Spleen (tissue), 13 donors: ENCODE measurements at places on chromosomes 12 and 14.

DNA sequence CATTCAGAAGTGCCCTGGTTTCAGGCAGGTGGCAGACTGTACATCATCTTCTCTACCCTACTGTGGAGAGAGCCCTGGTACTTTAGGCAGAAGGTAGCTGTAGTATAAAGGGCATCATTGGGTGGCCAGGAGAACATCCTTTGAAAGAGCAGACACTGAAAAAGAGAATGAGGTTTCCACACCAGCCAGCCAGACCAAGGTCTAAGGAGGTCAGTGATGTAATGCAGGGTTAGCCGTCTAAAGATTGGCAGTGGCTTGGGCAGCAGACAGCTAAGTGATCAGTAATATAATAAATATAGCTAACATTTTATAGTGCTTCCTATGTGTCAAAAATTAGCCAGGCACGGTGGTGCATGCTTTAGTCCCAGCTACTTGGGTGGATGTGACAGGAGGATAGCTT lies 12.0 kb downstream of the ZBTB25 start:
- DNase-seq = no peak

- no peak for DNase-seq
Measured at GRCh38 chr14:105304565-105304964, 3.8 kb upstream of the BRF1 start.

- DNase-seq = no peak
Measured at GRCh38 chr14:72714871-72715214, 179.1 kb downstream of the DPF3 start.

- no peak for DNase-seq
Measured at GRCh38 chr12:10847744-10848143, 1.5 kb downstream of the PRR4 start.

GRCh38 chr14:20834899-20835298 lies 32.3 kb upstream of the RNASE1 start:
- no peak for DNase-seq

DNA sequence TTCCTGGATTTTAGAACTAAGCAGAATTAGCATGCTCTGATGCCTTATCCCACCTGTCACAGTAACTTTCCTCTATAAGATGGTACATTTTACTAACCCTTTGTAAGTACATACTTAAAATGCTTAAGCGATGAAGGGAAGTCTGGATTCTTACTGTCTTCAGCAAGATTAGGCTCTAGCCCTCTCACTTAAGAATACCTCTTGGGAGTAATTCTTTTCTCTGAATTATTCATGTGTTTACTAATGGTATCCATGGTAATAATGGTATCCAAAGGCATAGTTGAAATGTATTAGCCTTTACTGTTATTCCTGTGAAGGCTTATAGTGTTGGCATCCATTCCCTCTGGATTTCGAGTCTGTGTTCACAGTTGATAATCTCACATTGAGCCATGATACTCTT lies 176.9 kb downstream of the MON2 start:
- DNase-seq = no peak

GRCh38 chr14:81315341-81315740 lies 84.8 kb downstream of the STON2 start:
- no peak for DNase-seq

DNA sequence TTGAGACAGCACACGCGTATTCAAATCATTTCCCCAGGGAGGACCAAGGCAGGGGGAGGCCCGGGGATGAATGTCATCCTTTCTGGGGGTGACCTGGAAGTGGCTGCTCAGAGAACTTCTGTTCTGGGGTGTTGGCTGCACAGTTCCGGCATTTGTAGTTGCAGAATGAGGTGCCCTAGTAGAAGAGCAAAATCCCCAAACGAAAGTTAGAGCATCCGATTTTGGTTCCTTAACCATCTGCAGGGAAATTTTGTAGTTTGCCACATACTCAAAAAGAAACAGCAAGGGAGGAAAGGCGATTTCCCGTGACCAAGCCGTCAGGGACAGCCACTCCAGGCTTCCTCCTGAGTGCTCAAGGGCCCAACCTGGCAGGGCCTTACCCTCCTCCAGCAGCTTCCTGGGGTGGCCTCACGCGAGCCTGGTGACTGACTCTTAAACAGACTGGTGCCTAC lies 13.0 kb upstream of the TRAF3 start:
- no peak for DNase-seq

- DNase-seq = no peak
Measured at GRCh38 chr14:105449276-105450122, 25.1 kb upstream of the CRIP2 start.

DNA sequence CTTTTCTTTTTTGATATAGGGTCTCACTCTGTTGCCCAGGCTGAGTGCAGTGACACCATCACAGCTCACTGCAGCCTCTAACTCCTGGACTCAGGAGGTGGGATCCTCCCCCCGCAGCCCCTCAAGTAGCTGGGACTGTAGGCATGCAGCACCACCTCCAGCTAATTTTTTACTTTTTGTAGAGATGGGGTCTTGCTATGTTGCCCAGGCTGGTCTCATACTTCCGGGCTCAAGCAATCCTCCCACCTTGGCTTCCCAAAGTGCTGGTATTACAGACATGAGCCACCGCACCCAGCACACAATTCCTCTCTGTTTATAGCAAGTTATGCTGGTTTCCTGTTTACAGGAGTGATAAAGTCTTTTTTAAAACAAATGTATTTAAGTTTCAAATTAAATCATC lies 39.5 kb upstream of the HIF1A start:
- no peak for DNase-seq

DNA sequence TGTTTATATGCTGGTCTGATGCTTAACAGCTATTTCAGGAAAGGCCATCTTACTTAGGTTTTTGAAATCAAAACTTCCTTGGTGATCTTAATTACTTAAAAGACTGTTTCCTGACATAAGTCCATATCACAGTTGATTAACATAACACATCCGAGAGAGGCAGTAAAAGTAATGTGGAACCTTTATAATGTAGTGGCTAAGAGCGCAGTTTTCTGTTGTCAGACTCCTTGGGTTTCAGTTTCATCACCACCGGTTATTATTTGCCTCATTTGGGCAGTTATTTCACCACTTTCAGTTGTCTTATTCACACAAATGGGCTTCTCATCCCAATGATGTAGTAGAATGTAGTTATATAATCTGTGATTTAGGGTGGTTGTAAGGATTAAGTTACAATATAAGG lies 30.9 kb downstream of the TBC1D15 start:
- DNase-seq = no peak

DNA sequence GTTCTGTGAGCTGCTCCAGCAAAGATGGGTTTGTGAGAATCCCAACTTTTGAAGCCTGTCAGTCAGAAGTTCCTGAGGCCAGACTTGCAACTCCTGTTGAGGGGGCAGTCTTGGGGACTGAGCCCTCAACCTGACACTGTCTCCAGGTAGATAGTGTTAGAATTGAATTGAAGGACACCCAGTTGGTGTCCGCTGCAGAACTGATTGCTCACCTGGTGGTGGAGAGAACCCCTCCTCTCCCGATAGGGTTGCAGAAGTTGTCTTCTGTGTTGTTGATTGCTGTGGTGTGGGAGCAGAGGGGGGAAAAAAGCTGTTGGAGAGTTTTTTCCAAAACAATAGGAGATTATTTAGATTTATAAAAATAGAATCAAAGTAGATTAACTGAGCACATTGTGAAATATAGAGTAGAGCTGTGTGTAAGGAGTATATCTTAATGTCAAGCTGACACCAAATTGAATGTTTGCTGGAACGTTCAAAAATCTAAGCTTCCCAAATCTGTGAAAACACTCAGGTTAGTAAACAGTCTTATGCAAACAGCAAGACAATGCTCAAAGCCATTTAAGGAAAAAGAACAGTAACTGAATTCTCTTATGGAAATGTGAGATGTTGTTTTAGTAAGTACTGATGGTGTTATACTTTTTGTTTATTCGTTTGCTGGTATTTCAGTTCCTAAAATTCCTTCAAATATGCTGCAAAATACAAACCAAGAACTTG lies 18.6 kb downstream of the HIF1A start:
- DNase-seq = no peak
